ENCODE measurements at places on chromosomes 3 and 15.

GRCh38 chr3:179840985-179841384, 188.1 kb downstream of the USP13 start:
- DNase-seq, result no peak

GRCh38 chr3:87461036-87461435, 184.7 kb upstream of the POU1F1 start:
- no peak for DNase-seq

DNA sequence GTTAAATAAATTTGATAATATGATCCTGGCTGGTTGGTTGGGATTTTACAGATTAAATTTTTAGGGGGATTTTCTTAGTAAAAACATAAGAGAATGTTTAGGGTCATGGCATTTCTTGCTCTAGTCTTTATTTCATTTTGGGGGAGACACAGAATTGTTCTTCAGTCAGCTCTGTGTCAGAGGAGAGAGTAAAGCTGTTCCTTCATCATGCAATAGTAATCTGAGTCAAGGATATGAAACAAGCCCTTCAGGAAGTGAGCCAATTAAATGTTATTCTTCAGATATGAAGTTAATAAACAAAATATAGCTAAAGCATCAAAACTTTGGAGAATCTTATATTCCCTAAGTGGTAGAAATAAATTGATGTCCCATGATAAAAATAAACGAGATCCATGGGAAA, 22.9 kb upstream of the SLC4A7 start:
- no peak for DNase-seq

- DNase-seq, result no peak
Measured at GRCh38 chr3:134362221-134362620, 12.0 kb downstream of the AMOTL2 start.

DNA sequence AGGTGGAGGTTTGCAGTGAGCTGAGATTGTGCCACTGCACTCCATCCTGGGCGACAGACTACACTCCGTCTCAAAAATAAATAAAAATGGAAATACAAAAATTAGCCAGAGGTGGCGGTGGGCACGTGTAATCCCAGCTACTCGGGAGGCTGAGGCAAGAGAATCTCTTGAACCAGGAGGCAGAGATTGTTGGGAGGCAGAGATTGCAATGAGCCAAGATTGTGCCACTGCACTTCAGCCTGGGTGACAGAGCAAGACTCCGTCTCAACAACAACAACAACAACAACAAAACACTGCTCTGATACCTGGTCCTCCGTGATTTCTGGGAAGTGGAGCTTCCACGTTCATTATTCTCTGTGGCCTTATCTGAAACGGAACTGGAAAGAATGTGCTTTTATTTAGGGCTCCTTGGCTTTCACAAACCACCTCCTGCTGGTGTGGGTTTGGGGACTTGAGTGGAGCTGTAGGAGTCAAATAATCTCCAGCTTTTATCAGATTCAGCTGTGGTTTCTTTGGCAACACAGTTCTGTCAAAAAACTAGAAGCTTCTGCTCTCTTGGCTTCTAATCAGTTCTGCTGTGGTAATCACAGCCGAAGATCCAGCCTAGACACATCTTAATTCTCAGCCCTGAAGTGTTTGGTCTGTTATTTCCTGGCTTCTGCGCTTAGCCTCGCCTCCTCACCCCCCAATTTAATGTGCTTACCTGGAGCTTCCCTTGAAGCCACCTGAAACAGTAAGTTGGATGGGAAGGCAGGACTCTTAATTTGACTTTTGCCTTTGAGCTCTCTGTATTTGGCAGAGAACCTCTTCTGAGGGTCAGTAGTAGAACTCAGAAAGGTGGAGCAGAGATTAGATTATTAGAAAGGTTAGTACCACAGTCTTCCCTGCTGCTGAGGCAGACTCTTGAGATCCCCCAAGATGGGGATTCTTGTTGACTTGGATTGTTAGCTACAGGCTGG, 21.4 kb downstream of the IRAK2 start:
- DNase-seq, result no peak

DNA sequence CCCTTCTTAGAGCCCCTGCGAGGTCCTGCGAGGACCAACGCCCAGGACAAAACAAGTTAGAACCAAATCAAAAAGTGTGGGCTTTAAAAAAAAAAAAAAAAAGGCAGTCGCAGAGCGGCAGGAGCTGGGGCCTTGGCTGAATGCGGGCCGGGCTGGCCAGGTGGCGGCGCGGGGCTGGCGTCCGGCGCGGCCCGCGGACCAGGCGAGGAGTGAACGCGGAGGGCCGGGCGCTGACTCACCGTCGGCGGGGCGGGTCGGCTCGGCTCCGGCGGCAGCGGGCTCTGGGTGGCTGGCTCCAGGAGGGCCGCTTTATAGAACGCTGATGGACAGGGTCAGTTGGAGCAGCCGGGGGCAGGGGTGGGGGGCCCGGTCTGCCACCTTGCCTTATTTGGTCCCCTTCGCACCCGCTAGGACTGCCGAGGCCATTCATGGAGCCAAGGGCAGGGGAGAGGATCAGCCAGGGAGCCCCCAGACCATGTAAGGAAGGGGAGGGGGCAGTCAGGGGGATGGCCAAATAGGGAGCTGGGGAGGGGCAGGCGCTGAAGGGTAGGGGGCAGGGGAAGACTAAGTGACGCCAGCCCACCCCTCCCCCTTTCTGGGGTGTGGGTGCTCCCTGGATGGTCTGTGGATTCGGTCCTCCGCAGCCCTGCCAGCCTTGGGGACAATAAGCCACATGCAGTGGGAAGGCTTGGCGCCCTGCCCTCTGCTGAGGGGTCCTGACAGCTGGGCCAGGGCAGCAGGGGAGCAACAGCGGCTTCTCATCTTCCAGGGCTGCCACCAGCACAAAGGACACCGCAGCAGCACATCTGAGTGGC, at the start of gene ACTC1:
ACTC1 (minus strand) TSS at position 283 of the 815 bp plus-strand sequence. CDS start 741 bp downstream, outside the sequence.
- peak; percentile 80 for DNase-seq

DNA sequence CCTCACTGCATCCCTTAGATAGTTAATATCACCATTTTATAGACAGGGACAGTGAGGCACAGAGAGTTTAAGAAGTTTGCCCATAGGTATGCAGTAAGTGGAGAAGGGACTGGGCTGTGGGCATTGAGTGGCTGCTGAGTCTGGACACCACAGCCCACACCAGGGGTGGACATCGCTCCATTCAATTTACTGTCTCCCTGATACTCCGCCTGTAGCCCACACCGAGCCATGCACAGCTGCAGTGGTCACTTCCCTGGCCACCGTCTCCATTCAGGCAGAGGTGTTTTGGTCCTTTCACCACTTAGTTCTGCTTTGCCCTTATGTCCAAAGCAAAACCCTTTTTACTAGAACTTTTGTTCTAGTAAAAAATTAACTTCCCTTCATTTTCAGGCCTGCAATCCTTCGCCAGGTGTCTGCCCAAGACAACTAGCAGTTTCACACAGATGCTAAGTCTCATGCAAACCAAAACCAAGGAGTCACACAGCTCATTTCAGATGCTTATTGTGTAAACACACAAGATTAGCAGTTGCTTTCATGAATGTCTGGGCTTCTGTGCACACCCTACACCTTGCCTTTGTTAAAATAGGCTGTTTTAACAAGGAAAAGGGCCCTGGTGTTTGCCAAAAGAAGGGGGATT, 30.1 kb downstream of the ZNF35 start:
- peak; percentile 69 for DNase-seq

DNA sequence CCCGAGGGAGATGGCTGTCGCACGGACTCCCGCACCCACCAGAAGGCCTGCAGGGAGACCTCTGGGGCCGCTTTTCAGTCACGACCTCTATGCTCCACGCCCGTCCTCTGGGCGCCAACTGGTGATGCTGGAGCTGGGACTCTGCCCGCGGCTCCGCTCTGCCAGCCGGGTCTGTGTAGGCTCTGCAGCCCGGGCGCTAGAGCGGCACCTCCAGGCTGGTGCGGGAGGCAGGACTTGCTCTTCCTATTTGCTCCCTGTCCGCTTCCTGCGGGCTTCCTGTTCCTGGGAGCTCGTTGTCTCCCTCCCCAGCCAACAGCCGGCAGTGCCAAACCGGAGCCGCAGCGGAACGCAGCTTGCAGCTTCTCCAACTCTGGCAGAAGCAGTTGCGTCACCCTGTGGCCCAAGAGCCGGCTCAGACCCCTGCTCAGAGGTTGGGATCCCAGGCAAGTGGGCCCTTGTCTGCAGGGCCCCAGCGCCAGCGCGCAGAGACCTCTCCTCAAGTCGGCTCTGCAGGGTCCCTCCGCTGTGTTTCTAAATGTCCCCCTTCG, 285.9 kb downstream of the XXYLT1 start:
- DNase-seq, result peak; percentile 83

GRCh38 chr15:56719774-56720555, 13.3 kb downstream of the ZNF280D start:
- no peak for DNase-seq

DNA sequence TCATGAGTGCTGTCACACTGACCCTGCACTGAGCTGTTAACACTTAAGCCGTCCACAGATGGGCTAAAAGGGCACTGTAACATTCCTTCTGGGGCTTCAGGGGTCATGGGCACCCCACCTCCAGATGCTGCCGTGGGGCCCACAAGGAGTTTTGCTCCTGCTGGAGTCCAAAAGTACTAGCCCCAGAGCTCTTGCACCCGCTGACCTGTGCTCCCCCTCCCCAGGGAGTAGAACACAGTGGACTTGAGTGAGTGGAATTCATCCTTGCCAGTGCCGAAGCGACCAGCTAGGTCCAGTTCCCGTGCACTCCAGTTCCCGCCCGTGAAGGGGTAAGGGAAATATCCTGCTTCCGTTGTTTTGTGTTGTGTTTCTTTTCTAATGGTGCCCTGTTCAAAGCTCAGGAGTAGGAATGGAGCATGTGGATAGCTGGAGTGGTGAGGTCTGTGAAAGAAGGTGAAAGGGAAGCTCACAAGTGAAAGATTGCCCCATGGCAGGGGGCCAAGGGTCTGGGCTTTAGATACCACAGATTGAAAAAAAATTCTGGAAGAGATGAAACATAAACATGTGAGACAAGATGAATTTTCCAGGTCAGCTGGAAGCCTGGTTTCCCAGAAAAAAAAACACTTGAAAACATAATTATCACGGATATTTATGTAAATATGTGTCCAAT, 36.6 kb downstream of the SLCO2A1 start:
- no peak for DNase-seq

DNA sequence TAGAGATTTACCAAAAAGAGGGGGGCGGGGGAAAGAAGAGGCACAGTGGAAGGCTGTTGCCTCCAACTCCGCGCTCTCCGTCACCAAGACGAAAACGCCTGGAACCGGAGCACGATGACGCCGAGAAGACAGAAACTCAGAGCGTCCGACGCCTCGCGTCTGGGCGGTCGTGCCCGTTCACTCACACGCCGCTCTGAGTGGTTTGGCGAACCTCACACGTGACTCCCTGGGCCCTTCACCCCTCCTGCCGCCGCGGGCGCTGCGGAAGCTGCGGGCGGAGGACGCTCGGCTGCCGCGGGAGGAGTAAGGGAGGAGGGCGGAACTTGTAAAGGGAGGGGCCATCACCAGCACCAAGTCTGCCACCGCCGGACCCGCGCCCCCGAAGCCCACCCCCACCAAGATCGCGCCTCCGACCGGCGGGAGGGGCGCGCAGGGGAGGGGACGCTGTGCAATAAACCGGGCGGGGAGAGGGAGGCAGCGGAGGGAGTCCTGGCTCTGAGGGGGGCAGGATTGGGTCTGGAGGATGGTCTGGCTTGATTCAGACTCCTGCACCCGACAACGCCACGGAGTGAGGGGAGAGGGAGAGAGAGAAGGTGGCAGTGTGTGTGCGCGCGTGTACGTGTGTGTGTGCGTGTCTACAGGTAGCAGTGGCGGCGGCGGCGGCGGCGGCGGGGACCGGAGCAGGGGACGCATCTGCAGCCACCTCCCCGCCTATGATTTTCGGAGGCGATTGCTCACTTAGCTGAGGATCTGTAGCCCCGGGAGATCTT, 1.9 kb upstream of the NLGN1 start:
- peak; percentile 93 for DNase-seq

GRCh38 chr3:177089110-177089509, 108.2 kb downstream of the TBL1XR1 start:
- DNase-seq, result no peak

GRCh38 chr15:92538115-92538514, 117.5 kb downstream of the FAM174B start:
- no peak for DNase-seq

GRCh38 chr3:168342946-168343850, 247.5 kb upstream of the GOLIM4 start:
- DNase-seq, result no peak

DNA sequence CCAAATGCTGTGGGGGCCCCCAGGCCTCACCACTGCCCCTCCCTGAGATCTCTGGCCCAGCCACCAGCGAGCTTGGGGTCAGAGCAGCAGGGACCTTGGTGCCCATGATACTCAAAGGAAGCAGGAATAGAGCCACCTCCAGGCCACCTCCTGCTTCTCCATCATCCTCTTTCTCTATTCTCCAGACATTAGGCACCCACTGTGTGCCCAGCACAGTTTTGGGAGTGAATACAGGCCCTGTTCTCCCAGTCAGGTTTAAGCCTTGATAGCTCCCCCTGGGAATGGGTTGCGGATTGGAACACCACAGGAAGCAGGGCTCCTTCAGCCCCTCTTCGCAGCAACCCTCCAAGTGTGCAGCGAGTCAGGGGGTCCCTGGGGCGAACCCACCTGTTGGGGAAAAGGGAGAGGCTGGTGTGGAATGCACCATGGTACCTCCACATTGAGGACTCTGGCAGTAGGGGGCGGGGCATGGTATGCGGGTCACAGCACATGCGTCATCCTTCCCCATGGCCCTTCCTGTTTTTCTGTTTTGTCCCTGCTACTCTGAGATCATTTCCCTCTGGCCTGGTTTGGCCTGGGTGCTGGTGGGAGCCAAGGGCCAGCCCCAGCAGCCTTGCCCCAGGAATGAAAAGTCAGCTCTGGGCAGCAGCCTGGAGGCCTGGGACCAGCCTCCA, 14.2 kb upstream of the SEMA3B start:
- peak; percentile 90 for DNase-seq

DNA sequence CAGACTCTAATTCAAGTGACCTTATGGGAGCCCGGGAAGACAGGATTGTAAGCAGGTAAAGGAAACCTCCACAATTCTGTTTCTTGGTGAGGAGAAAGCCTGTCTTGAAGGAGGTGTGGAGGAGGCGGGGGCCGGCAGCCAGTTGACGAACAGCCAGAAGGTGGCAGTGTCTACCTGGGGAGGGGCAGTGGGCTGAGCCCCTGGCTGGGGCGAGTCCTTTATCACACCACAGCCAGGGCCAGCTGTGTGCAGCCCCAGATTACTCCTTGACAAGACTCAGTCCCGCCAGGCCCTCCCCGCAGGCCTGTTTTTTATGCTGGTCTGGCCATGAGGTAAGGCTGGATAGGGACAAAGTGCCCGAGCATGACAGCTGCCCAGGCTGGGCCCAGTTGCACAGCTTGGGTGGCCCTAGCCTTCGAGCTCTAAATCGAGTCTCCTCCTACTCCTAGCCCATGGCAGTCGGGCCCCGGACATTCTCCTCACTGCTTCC, 40.9 kb upstream of the IDH2 start:
- peak; percentile 84 for DNase-seq

GRCh38 chr3:130839813-130840212, 54.1 kb upstream of the ATP2C1 start:
- no peak for DNase-seq

- peak; percentile 49 for DNase-seq
Measured at GRCh38 chr15:77617476-77618230, 15.1 kb downstream of the LINGO1 start.
